HFFc6 (cell line): ENCODE measurements at places on chromosomes 5 and 9.

- DNase-seq: no peak
Measured at GRCh38 chr5:14356305-14356704, 213.2 kb downstream of the TRIO start.

DNA sequence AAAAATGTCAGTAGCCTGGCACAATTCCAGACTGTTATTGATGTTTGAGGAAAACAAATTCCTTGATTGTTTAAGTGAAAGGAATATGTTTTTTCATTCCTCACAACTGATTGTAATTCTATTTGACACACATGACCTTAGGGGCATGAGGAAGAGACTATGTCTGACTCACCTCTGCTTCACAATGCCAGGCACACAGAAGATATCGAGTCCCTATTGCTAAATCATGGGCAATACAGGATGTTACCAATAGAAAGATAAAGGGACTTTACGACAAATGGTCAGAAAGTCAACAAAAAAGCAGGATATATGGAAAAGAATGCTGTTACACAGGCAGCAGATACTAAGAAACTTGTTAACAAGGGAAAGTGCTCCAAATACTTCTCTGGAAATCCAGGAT, 1903.5 kb downstream of the EFNA5 start:
- no peak for DNase-seq

DNA sequence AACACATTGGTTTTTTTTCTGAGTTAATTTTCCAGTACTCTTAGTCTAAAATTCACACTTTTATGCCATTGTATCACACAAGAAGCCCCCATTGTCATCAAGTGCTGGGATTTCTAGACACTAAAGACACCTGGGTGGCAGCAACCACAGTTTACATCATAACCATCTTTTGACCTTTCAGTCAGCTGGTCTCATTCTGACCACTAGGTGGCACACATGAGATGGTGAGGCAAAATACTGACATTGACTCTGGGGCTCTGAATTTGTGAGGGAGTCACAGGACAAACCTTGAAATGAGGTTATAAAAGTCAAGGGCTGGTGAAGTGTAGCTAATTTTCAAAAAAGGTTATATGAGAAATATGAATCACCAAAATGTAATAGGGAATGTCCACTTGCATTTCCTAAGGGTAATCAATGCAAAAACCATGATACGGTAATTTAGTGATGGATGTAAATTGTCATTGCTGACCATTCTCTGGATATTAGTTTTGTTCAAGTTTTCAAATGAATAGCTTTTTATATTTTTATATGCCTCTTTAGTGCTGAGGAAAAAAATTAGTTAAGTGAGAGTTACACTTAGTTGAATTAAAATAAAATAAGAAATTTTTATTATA, 229.4 kb downstream of the DMAC1 start:
- peak; percentile 32 for DNase-seq

GRCh38 chr5:160348080-160348479, 22.3 kb downstream of the C1QTNF2 start:
- no peak for DNase-seq

GRCh38 chr5:378301-378891, 56.9 kb downstream of the AHRR start:
- peak; percentile 46 for DNase-seq

DNA sequence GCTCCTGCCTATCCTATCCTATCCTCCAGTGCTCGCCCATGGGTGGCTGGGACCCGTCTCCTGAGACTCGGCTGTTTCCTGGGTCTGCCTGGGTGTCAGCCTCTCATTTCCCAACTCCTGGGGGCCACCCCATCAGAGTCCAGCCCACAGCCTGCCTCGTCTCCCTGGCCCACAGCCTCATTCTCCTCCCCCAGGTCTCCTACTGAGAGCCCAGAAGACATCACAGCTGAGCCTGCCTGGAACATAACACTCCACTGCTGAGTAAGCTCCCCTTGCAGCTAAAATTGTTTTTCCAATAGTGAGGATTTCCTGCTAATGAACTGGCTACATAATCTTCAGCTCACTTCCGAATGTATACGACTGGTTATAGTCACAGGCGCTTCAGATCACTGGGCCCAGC, 95.3 kb downstream of the TTLL11 start:
- DNase-seq: no peak

DNA sequence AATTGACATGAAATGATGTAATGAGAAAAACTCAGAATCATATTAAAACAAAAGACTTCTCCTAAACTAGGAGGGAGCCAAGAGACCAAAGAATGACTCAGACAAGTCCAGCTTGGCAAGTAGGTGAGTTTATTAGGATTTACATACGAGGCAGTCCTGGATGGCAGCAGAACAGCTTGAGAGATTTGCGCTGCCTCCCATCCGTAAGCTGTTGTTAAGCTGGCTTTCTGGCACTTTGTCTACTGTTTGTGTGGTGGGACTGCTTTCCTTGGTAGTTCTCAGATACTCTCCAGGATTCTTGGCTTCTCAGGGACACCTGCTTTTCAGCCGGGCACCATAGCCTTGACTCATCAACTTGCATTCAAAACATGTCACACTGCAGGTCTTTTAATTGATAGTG, 57.6 kb downstream of the COX7C start:
- DNase-seq: no peak
